SW 1271 (cell line): ENCODE measurements at places on chromosomes 7 and 10.

DNA sequence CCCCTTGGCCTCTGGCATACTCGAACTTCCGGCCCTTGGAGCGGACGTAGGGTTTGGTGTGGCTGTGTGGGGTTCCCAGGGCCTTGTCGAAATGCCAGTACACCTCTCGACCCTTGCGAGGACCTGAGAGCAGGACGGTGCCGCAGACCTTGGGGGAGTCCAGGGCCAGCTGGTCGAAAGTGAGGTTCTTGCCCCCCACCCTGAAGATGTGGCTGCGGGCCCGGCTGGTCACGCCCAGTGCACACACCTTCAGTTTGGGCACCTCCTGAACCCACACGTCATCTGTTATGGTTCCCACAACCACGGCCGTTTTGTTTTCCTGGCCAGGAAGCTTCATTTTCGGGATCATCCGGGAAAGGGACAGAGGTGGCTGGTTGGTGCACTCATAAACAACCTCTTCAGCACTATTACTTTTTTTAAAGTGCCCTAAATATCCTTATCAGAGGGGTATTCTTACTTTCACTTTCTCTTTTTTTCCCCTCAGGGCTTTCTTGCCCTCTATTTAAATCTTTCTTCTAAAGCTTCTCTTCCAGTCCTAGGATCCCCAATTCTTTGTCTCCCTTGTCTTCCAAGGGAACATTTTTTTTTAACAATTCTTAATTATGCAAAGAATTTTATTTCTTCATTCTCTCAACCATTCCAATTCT, 44.9 kb upstream of the FAM3C start:
- no peak for DNase-seq

DNA sequence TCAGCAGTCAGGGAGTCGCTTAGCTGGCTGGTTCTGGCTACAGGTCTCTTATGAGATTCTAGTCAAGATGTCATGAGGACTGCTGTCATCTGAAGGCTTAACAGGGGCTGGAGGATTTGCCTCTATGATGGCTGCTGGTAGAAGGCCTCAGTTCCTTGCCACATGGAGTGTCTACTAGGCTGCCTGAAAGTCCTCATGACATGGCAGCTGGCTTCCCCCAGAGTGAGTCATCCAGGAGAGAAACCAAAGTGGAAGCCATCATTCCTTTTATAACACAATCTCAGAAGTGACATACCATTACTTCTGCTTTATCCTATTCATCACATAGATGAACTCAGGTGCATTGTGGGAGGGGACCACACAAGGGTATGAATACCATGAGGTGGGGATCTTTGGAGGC, 75.1 kb downstream of the EXOC6 start:
- DNase-seq, result no peak

GRCh38 chr10:51079766-51080165, 5.5 kb downstream of the PRKG1 start:
- no peak for DNase-seq

- no peak for DNase-seq
These were observed at the start of gene C10orf105 for GRCh38 chr10:71719464-71720201. C10orf105 (minus strand) TSS chr10:71719778; CDS start chr10:71716337, 3,441 bp downstream.

DNA sequence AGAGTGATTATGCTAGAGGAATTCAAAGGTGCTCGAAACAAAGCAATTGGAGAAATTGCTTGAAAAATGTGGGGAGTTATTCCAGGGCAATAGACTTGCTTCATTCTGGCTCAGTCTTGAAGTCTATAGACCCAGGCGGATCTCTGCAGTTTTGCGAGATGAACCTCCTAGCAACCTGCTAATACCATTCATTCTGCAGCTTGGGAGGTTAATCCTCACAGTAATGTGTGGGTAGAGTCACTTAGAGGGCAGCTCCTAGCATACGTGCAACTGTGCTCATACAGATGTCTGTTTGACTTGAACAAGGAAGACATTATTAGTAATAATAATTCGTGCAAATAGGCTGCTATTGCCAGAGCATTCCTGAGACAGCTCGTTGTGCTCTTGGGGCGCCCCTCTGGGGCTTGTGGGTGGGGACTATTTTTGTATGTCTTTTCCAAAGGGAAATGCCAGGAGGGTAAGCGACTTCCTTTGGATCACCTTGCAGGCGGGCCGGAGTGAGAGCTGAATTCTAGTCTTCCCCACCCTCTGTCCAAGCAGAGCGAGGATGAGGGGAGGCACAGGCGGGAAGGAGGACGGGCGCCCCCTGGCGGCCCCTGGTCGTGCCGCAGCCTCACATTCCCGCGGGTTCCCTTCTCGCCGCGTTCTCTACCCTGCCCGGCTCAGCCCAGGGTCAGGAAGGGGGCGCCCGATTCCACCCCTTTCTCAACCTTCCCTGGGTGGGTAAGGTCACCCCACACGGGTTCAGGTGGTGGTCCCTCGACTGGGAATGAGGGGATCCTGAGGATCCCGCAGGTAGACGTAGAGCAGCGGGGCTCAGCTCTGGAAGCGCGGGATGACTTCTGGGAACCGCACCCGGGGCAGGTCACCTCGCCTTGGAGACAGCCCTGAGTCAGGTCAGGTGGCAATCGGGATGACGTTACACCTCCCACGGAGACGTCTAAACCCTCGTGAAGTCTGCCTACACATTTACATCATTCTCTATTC, 241.5 kb downstream of the PHTF2 start:
- DNase-seq, result no peak

GRCh38 chr10:33704214-33704830, 369.9 kb upstream of the NRP1 start:
- no peak for DNase-seq

DNA sequence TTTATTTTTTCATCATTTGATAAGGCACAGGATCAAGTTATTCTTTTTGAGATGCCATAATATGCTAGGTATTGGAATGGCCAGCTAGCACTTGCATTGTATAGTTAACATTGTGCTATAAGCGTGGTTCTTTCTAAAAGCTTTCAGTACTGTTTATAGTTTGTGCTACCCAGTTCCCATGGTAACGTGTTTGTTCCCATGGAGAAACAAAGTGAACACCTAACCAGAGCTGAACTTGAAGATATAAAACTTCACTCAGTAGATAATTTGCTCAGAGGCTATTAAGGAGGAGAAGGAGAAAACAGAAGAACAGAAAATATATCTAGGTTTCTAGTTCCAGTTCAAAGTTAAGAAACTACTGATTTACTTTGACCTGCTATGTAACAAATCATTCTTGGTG, 23.6 kb upstream of the ITGB8 start:
- no peak for DNase-seq

GRCh38 chr10:59499460-59499859, 137.1 kb upstream of the FAM13C start:
- DNase-seq, result no peak

GRCh38 chr7:130500463-130500862, 8.6 kb downstream of the MEST start:
- DNase-seq, result no peak

GRCh38 chr10:30103595-30104320, 44.4 kb upstream of the JCAD start:
- no peak for DNase-seq

GRCh38 chr10:130498042-130498441, 361.9 kb downstream of the GLRX3 start:
- no peak for DNase-seq

- no peak for DNase-seq
These were observed 26.2 kb downstream of the C10orf105 start for GRCh38 chr10:71693377-71693776.

- no peak for DNase-seq
These were observed 165.8 kb downstream of the LRRC4 start for GRCh38 chr7:127865466-127865865.

GRCh38 chr7:142516038-142516501, 233.2 kb upstream of the PRSS1 start:
- DNase-seq, result peak; percentile 65
